ENCODE measurements at places on chromosomes 2 and 18.

- DNase-seq = no peak
These were observed 343.4 kb downstream of the GPD2 start for GRCh38 chr2:156779416-156780120.

DNA sequence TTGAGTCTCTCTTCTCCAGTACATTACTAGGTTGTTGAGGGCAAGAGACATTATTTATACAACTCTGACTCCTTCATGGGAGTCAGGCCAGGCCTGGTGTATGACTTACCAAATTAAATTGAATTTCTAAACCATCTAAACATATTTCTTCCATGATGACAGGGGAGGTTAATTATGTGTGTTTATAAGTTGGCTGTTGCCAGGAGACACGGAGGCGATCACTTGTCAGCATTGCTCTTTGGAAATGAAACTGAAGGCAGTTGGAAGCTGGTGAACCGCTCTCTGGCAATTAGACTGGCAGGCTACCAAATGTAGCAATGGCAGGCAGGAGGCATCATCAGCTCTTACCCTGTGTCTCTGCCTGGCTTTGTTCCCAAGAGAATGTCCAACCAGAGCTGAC lies 241.4 kb downstream of the KCNS3 start:
- DNase-seq = no peak

GRCh38 chr2:54528311-54528955 lies 72.3 kb downstream of the SPTBN1 start:
- DNase-seq = no peak

DNA sequence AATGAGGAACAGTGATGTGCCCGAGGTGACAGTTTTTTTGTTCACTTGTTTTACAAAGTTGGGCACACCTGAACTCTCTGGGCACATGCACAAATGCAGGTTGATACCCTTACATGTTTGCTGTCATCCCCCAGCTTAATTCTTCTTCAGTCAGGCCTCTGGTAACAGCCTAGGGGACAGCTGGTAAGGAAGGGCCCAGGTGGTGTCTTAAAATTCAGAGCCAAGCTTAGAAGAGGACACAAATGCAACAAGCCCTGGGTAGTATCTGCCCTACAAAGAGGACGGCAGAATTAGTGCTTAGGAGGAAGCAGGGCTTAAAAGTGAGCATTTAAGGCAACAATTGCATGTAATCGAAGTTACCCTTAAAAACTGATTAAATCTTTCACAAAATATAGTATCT lies 171.9 kb upstream of the ACAA2 start:
- no peak for DNase-seq

- no peak for DNase-seq
These were observed 142.1 kb downstream of the CABLES1 start for GRCh38 chr18:23277399-23277798.

DNA sequence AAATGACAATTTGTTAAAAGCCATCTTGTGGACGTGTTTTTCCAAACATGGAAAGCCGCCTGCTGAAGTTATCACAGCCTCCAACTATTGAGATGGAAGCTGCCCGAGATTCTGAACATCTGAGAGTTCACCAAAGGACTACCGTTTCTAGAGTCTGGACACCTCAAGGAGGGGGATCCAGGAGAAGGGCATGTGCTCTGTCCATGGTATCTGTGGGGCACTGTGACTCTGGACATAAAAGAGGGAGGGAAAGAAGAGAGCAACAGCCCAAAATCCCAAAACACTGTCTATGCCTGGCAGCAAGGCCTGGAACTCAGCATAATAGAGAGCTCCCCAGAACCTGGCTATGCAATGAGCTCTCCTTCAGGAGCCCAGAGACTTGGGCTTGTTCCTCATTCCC lies 319.9 kb downstream of the EN1 start:
- DNase-seq = no peak

GRCh38 chr2:223853425-223853837 lies 16.0 kb upstream of the AP1S3 start:
- no peak for DNase-seq

DNA sequence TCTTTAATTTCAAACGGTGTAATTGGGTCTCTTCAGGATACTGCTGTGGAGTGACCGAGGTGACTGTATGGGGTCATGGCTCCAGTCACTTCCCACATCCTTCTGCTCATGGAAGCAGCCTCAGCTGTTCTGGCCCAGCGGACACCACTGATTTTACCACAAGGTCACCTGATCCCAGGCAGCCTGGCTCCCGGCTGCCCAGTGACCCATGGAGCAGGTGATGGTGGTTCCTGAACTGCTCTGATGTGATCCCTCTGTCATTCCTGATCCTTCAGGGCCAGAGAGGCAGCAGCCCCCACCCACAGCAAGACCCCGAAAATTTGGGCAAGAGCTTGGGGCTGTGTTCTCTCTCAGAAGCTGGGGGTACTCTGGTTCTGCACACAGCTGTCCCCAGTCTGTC lies 35.5 kb upstream of the HS6ST1 start:
- no peak for DNase-seq

DNA sequence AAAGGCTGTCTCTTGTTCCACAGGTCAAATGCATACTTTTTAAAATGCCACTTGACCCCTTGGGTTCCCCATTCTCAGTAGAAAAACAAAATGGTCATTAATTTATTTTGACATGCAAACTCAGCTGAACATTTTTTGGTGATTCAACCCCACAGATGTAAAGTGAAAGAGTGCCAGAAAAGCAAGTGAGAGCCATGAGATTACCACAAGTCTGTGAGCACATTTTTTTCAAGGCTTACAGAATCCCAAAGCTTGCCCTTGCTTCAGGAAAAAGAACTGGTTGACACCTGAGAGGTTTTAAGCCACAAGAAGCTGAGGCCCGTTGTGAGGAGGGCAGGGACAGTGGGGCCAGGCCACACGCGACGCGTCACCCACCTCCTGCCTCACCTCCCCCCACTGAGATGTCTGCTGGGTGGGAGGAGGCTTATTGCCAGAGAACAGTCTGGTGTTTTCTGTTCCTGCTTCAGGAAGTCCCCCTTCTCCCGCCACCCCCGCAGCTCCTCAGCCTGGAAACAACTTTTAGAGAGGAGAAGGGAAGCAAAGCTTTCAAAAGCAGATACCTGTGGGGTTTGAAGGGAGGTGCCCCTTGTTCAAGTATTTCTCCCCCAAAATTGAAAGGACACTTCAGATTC lies 70.4 kb upstream of the CYP1B1 start:
- DNase-seq = peak; percentile 48

DNA sequence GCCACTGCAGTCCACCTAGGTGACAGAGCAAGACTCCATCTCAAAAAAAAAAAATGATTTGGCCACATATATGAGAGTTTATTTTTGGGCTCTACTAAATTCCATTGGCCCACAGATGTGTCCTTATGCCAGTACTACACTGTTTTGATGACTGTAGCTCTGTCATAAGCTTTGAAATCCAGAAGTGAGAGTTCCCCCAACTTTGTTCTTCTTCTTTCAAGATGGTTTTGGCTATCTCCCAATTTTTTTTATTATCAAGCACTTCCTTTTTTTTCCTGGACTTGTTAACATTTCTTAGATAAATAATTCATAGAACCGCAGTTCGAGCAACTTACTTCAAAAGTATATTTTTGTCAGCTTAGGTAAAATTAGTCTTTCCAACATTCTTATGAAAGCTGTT lies 96.9 kb downstream of the TSHZ1 start:
- DNase-seq = no peak

DNA sequence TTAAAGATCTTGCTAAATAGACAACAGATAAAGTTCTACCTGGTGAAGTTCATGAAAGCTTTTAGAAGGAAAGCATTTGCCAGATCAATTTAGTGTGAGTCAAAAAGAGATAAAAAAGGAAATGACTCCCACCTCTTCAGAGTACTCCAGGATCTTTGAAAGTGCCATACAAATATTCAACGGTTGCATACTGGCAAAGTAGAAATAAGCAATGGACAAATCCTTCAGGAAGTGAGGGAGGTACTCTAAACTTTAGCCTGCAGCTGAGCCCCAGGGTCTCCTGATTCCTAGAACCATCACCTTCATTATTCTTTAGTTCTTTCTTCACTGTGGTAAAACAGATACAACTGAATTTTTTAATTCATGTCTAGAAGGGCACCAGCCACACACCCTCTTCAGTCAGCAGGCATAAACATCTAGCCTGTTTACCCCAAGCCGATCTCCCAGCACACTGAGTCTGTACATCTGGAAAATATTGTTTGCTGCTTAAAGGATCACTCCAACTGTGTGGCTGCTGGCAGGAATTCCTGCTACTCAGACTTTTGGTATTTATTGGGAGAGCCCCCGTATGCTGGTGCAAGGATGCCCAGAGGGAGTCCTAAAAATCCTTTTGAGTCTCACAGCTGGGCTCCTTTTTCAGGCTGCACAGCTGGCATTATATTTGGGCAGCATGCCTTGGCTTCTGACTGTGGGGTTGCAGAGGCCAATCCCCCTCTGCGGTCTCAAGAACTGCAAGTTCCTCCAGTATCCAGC lies 72.3 kb upstream of the SESTD1 start:
- DNase-seq = no peak

- no peak for DNase-seq
These were observed 130.6 kb downstream of the FMNL2 start for GRCh38 chr2:152465541-152465940.

DNA sequence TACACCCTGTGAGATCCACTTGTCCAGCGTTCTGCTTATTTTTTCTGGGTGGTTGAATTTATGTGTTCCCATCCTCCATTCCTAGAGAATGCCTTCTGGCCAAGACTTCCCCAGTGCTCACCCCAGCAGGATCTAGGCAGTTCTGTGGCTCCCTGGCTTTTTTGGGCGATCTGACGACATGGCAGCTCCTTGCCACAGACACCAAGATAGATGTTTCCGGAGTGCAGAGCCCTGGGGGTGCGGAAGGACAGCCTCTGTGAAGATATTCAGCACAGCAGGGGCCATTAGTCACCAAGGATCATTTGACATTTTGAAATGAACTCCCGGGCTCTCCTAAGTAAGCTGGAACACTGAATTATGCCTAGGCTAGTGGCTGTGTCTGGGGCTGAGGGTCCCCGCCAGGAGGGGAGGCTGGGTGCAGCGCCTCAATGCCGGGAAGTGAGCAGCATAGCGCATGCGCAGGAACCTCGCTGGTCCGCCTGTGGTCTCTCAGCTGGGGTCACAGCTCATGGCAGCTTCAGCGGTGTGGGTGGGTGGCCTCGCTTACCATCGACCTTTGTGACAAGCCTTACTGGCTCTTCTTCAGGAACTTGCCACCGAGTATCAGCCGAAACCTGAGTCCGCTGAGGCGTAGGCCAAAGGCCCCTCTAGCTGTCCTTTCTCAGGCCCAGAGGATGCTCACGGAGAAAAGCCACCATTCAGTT lies 60.3 kb downstream of the MEX3C start:
- no peak for DNase-seq

DNA sequence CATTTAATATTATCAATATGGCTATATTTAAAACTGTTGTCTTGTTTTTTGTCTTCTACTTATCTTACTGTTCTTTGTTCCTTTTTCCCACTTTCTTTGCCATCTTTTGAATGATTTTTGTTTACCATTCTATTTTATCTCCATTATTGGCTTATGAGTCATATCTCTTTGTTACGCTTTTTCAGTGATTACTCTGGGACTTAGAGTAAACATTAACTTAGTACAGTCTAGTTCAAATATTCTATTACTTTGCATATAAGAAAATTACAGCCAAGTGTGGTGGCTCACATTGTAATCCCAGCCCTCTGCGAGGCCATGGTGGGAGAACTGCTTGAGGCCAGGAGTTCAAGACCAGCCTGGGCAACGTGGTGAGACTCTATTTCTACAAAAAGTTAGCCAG lies 26.1 kb downstream of the ADCY3 start:
- DNase-seq = no peak

DNA sequence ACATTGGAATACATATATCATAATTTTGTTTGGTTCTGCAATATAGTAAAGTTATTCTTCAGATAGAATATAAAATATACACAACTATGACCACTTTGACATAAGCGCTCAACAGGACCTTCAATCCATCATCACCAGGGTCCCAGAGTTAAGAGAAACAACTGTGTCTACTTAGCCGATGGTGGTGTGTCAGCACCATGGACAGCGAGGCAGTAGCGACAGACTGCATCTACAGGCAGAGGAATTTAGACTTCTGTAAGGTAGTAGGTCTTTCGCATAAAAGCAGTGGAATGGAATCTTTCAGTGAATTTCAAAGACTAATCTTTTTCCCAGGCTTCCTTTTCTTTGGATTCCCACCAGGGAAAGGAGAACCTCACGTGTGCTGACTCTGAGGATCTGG lies 20.5 kb upstream of the LRPPRC start:
- DNase-seq = peak; percentile 24

- no peak for DNase-seq
These were observed 67.6 kb downstream of the SCN1A start for GRCh38 chr2:166060191-166060590.

- no peak for DNase-seq
These were observed 20.9 kb upstream of the TANK start for GRCh38 chr2:161139098-161139987.

DNA sequence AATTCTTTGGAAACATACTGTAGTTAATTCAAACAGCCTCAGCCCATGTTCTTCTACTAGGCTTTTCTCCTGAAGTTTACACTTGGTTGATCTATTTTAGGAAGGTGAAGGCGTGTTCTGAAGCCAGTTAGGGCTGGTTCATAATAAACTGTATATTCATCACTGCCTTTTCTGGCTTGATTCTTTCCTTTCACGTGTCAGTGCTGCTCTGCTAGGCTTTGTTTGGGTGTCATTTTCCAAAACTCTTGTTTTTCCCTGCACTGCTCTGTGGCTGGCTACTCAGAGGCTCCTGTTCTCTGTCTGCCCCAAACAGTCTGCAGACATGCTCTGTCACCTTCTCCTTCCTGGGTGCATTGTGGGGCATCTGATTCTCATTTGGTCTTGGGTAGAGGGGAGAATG lies 136.1 kb downstream of the PARD3B start:
- no peak for DNase-seq

All from GM10248 (cell line).